ENCODE measurements at places on chromosomes 4 and X.

DNA sequence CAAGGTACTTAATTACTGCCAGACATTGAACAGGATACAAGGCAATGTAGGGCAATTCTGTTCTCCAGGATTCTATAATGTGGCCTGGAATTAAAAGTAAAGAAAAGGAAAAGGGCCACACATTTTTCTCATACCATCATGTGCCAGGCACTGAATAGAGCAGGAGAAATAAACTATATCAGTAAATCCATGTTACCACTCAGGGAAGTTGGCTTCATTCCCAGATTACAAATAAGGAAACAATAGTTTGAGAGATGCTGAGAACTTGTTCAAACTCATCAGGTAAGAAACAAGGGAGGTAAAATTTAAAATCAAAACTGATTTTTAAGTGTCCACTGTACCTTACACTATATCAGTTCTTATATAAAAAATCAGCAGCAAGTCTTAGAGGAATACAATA lies 645.0 kb upstream of the ATOH1 start:
- DNase-seq, result no peak

- no peak for DNase-seq
Observed at GRCh38 chr4:7659429-7660175, 224.9 kb upstream of the PSAPL1 start.

GRCh38 chrX:135516376-135516775 lies 4.1 kb upstream of the INTS6L start:
- DNase-seq, result no peak

GRCh38 chrX:141960578-141960977 lies 56.9 kb downstream of the MAGEC1 start:
- DNase-seq, result no peak

- no peak for DNase-seq
Observed at GRCh38 chr4:171813526-171814250, 484 bp downstream of the GALNTL6 start.

- DNase-seq, result peak; percentile 85
Observed at GRCh38 chr4:152255437-152255836, 280.5 kb downstream of the FBXW7 start.

DNA sequence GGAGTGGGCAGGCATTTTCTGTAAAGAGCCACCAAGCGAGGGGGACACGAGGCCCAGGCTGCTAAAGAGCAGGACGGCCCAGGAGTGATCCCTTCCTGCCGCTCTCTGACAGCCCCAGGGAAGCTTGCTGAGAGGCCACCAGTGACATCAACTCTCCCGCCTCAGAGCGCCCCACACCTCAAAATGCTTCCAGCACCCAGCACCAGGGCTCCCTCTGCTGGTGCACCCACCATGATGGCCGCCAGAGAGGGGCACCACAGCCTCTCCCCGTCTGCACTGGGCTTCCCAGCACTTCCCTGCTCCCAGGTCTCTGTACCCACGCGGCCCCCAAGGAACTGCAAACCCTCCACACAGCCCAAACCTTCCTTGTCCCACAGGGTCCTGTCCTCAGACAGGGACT lies 40.4 kb downstream of the GAK start:
- no peak for DNase-seq

GRCh38 chrX:41409006-41409405 lies 38.1 kb upstream of the NYX start:
- DNase-seq, result no peak

DNA sequence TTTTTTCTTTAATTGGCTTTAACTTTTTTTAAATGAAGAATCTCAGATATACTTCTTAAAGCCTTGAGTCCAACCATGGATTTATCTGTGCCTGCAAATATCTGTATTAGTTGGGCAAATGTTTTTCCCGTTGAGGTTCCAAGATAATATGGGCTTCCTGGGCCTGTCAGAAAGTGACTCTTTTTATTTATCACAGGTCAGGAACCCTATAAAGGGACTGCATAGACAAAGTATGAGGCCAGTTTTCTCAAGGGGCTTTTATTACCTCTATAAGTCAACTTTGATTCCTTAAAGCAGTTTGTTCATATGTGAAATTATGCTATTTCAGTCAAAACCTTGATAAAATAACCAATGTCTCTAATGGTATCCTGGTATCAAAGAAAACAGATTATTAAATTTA lies 80.2 kb upstream of the BMP2K start:
- DNase-seq, result no peak

DNA sequence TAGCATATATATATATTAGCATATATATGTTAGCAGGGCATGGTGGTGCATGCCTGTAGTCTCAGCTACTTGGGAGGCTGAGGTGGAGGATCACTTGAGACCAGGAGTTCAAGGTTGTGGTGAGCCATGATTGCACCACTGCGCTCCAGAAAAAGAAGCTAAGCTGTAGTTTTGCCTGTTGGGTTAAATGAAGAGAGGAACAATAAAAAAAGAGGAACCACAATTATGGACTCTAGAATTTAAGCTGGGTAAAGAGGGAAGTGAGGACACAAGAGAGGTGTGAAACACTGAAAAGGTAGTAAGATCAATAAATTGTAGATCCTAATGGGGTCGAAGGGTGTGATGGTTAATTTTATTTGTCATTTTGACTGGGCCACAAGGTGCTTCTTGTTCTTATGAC lies 40.5 kb upstream of the HSD17B10 start:
- no peak for DNase-seq

GRCh38 chr4:155612074-155612473 lies 54.6 kb upstream of the GUCY1A1 start:
- no peak for DNase-seq

DNA sequence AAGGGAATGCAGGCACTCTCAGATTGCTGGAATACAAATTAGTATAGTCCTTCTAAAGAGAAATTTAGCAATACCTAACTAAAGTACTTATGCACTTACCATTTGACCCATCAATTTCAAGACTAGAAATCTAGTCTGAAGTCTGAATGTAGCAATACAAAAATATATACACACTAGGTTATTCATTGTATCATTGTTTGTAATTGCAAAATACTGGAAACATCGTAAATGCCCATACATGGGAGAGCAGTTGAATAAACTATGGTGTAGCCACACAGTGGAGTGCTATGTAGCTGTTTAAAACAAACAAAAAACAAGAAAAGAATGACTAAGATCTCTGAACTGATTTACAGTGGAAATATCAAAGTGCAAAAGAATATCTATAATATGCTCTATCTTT lies 346.4 kb downstream of the ZNF674 start:
- no peak for DNase-seq

GRCh38 chrX:111254896-111255693 lies 15.2 kb downstream of the CAPN6 start:
- no peak for DNase-seq

DNA sequence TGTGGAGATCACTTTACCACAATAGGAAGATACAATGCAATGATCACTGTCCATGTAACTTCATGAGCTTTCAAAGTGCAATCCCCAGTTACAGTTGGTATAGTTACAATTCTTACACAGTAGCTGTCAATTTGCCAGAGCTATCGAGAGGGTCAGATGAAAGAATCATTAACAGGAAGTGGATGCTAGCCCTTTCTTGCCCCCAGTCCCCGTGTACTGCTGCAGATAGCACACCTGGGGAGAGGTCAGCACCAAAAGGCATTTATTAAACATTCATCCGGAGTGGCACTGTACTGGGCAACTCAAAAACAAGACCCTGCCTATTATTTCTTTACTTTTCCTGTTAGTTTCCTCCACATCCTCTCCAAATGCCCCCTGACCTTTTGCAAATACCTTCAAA lies 47.7 kb downstream of the SOD3 start:
- no peak for DNase-seq

DNA sequence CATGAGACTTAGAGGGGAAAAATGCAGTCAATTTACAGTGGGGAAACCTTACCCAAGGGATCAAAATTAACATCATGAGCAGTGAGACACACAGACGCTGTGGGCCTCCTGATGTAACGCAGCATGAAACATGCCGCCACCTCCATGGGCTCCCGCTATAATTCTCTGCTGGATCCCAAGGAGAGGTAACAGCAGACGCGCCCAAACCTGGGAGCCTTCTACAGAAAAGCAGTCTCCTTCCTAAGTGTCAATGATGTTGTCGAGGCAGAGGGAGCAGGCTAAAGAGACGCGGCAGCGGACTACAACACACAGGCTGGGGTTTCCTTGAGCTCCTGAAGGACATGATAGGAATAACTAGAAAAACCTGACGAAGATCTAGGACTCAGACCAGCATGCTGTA lies 142.3 kb downstream of the AFAP1 start:
- DNase-seq, result no peak

DNA sequence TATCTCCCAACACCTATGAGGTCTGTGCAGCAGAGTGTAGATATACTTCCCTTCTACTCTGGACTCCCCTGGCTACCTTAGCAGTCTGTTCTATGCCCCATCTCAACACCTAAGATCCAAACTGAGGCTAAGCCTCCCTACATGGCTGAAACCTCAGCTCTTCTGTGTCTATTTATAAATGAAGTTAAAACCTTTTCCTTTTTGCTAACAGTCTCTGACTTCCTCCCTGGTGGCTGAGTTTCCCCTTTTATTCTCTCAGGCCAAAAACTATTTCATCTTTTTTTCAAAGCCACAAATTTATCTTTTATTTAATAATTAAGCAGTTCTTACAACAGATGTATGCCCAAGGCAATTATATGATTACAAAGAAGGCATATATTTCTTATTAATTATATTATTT lies 111.8 kb upstream of the STIM2 start:
- DNase-seq, result no peak

- DNase-seq, result no peak
Observed at GRCh38 chr4:23922013-23922412, 32.2 kb upstream of the PPARGC1A start.

DNA sequence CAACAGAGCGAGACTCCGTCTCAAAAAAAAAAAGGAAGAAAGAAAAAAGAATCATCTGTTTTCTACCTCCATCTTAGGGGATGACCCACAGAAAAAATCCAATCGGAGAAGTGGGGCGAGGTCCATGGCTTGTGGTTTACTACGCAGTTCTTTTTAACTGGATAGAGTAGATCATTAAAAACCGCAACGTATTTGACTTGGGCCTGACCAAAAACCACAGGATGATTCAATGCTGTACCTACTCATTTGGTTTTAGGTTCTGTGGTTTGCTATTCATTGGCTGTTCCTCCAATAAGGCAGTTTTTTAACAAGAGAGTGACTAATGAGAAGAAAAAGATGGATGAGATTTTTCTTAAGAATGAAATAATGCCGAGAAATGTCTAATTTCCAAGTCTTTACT lies 83.7 kb downstream of the FREM3 start:
- DNase-seq, result peak; percentile 2

DNA sequence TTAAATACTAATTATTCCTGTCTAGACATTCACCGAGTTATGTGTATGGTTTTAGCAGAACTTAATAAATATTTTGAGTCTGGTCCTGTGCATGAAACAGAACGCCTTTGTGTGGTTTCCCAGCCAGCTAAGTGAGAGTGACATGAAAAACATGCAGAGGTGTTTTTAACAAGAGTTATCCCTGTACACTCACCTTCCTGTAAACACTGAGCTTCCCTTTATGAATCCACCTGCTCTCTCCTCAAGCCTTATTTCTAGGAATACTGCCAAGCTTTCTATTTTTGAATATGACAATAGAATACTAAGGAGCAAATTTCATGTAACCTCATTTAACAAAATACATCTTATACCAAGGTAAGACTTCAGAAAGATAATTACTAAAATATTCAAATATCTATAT lies 270.3 kb upstream of the CTSO start:
- DNase-seq, result no peak

- DNase-seq, result no peak
Observed at GRCh38 chrX:100687128-100687527, 43.1 kb downstream of the SRPX2 start.

Measured in CD4-positive, alpha-beta T cell treated with Interleukin-4 for 4 hours (primary cell).